NCI-H2081 (cell line): ENCODE measurements at places on chromosomes 4 and X.
A peak's percentile ranks its signal among the peaks of the same experiment; 100 is the strongest.

DNA sequence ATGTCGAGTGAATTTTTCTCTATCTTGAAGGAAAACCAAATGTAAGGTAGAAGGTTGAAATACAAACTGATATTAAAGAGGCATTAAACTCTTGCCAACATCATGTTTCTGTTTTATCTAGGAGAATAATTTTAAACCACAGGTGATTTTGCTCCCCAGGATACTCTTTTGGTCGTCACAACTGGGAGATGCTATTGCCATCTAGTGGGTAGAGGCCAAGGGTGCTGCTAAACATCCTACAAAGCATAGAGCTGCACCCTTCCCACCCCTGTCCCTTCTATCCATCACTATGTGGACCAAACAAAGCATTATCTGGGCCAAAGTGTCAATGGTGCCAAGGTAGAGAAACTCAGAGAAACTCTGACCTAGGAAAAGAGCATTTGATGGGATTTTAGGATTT, 154.6 kb upstream of the MAGEB2 start:
- peak; percentile 1 for DNase-seq

DNA sequence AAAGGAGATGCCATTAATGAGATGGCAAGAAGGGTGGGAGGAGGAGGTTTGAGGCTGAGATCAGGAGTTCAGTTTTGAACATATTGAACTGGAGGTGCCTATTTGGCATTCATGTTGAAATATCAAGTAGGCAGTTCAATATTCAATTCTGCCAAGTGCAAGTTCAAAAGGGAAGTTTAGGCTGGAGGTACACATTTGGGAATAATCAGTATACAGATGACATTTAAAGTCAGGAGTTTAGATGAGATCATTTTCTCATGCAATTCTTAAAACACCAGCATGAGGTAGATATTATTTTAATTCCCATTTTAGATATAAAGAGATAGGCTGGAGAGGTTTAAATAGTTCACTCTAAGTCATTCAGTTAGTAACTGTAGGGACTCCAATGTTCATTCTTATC, 26.1 kb downstream of the COQ2 start:
- DNase-seq: no peak

- no peak for DNase-seq
These were observed 32.0 kb downstream of the STIM2 start for GRCh38 chr4:26892480-26893150.

- DNase-seq: peak; percentile 95
These were observed 19.8 kb downstream of the CPE start for GRCh38 chr4:165398570-165398969.

DNA sequence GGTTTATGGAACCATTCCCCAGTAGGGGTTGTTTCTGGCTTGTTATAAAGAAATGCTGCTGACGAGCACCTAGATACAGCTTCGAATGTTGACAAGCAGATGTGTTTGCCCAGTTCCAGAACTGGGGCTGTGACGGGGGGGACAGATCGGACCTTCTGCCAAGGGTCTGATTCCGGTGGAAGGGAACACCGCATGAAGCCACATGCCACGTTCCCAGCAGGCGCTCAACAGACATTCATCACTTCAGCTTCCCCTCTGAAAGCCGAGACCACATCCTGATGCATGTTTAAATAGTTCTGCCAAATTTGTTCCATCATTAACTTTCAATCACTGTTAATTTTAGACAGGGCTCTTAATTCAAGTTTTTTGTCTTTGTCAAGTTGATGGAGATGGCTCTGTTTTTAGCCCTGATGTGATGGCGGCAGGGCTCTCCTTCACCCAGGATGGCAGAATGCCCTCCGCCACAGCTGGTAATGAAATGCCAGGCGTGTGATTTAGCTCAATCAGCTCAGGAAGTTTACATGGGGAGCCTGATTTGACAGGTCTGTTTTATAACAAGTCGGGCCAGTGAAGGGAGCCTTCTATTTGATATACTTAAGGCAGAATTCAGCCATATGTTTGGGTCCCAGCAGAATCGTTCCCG, 57.4 kb downstream of the PSAPL1 start:
- peak; percentile 32 for DNase-seq

DNA sequence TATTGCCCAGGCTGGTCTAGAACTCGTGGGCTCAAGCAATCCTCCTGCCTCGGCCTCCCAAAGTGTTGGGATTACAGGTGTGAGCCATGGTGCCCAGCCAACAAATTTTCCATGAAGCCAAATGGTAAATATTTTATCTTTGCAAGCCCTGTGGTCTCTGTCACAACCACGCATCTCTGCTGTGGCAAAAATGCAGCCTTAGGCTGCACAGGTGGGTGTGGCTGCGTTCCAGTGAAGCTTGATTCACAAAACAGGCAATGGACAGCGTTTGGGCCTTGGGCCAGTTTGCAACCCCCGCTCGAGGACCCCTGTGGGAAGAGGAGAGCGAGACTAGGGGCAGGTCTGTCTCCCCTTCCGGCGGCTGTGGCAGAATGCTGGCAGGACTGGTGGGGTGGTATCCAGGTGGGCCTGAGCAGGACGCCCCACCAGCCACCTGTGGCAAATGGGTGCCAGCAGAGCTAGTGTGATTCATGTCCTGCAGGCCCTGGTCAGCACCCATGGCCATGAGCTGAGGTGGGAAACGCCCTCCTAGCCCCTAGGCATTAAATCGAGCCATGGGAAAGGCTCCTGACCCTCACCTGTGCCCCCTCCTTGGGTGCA, 19.7 kb downstream of the HTRA3 start:
- no peak for DNase-seq

DNA sequence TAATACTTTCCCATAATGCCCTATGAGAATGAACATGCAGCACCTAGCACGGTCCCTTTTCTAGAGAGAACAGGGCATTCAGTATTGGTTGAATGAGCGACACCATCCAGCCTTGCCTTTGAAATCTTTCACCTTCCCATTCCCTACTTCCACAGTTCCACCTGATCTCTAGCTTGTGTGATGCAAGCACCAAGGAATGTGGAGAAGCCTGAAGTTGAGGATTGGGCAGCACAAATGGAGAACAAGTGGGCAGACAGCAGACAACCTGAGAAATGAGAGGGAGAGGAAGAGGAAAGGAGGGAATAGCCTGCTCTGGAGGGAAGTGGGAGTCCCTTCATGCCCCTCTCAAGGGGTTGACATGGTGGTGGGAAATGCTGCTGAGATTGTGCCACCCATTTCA, 365.1 kb upstream of the CXorf51A start:
- no peak for DNase-seq

- DNase-seq: no peak
These were observed 216.9 kb downstream of the PTTG2 start for GRCh38 chr4:38177035-38177546.

- DNase-seq: no peak
These were observed 37.4 kb upstream of the BEX4 start for GRCh38 chrX:103177556-103177955.

GRCh38 chrX:9745417-9746115, 20.1 kb downstream of the GPR143 start:
- DNase-seq: no peak

DNA sequence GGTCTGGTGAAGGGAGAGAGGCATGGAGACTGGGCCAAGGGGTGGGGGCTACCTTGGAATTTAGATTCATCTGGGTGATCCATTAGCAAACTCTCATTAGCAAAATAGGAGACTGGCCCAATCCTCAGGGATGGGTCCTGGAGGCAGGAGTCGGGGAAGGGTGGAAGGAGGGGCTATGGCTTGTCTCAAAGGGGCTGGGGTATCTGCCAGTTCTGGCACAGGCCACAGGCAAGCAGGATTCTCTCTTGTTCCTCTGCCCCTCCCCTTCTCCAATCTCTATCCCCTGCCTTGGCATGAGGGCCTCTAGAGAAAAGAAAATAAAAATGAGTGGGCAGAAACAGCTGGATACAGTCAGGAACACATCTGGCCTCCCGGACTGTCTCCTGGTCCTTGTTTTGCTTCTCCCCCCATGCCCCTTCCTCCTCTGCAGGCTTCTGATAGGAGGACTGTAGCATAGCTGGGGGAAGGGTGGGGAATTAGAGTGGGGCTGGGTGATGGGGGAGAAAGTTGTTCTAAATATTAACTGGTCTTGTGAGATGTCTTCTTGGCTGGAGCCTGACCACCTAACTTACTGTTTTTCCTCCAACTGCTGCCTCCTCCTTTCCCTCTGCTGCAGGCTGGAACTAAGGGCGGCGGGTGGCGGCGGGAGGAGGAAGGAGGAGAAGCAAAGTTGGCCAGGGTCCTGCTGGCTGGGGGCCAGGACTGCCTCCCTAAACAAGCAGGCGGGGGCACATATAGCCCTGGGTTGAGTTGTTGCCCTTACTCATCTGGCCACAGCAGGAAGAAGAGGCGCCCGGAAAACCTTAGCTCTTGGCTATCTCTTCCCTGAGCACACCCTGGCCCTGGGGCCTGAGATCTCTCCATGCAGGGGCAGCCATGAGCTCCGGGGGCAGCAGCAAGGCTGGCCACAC, 53.3 kb upstream of the LAS1L start:
- DNase-seq: no peak

- no peak for DNase-seq
These were observed 18.0 kb downstream of the AIFM1 start for GRCh38 chrX:130147631-130148030.

GRCh38 chr4:132530861-132531260, 618.2 kb upstream of the PCDH10 start:
- DNase-seq: no peak

GRCh38 chrX:100673397-100673953, 29.5 kb downstream of the SRPX2 start:
- DNase-seq: no peak

- DNase-seq: no peak
These were observed 12.3 kb downstream of the MSX1 start for GRCh38 chr4:4871573-4872313.

GRCh38 chr4:139555705-139556070, 331 bp downstream of the SETD7 start:
- no peak for DNase-seq

DNA sequence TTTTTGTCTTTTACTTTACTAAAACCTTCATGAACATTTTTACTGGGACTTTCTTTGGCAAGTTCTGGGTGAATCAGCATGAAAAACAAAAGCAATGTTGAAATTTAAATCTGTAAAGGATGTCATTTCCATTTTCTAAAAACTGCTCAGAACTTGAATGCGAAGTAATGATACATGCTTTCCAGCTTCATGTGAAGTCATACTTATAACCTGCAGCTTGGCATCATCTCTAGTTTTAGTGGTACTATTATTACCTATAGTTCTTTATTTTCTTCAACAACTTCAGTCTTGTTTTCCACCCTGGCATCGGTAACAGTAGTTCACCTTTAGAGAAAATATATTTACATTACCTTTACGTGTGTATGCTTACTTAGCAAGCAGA, 421.4 kb upstream of the DIPK2B start:
- no peak for DNase-seq

GRCh38 chrX:15915959-15916703, 61.5 kb upstream of the AP1S2 start:
- no peak for DNase-seq

GRCh38 chr4:121030711-121031110, 41.6 kb downstream of the NDNF start:
- DNase-seq: no peak

DNA sequence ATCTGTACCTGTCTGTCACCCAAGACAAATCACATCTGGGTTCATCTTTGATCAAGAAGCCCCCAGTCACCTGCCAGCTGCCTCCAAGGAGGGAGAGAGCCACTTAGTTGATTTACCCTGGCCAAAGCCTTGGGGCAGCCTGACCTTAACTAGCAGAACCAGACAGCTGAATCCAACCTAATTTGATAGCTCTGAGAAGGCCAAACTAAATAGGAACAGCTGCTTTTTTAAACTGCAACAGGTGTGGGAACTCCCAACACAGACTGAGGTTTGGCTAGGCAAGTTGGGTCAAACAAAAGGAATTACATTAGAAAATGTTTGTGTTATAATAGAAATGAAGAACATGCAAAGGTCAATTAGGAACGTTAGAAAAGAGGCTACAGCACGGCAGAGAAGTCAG, 375.7 kb downstream of the NLGN4X start:
- no peak for DNase-seq

- no peak for DNase-seq
These were observed 76.8 kb upstream of the MCF2 start for GRCh38 chrX:139784807-139785206.

DNA sequence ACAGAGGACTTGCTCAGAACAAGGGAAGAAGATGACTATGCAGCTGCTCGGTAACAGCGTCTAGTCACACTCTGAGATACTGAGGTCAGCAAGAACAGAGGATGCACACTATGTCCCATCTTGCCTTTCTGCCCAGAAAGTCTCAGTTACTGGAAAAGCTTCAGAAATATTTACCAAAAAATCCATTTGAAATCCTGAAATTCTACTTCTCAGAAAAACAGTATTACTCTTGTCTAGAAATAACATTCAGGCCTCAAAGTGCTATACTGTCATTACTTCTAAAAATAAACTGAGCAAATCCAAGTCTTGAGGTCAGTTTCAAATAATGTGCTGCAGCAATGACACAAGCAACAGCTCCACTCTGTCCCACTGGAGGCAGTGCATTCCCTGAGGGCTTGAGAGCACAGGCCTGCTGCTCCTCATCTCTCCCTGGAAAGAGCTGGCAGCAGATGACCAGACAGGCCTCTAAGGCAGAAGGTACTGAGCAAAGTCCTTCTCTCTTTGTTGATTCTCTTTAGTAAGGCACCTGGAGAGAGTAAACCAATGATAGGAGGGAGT, 76.9 kb downstream of the CAMK2D start:
- no peak for DNase-seq

DNA sequence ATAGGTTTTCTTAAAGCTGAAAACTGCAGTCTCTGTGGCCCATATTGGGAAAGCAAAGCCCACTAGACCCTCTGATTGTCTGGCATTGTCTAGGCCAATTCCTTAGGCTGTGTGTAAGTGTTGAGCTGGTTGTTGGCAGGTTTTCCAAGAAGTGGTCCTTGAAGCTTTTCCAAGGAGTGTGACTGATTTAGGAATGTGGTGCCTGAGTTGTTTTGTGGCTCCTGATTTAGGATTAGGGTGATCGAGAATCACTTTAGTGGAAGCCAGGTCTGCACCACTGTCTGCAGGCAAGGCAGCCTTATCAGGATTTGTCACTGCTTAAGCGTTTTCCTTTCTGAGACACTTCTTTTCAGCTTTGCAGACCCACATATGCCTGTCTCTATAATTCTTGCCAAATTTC, 339.0 kb upstream of the DDX53 start:
- DNase-seq: no peak

GRCh38 chr4:71907782-71908181, 123.9 kb upstream of the GC start:
- DNase-seq: no peak

GRCh38 chr4:17578482-17578891, 1.5 kb downstream of the LAP3 start:
- DNase-seq: no peak

DNA sequence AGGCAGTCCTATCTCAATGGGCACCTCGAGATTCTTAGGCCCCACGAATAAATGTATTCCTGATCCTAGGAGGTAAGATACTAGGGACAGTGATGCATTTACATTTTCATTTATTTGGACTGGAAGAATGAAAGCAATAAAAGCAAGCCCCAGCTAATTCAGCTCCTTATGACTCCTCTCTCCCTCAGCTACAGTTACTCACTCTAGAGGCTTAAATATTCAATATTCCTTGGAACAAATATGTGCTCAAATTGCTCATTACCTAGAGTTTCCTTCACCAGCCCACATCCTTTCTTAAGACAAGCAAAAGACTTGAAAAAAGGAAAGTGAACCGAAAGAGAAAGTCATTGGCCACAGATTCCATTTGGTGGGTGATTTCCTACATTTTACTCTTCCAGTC, 13.9 kb downstream of the PAGE2 start:
- no peak for DNase-seq

GRCh38 chr4:75878246-75878756, 24.0 kb downstream of the PPEF2 start:
- DNase-seq: no peak
